GM23338 (cell line): ENCODE measurements at places on chromosomes 7 and 10.

- no peak for DNase-seq
These were observed 206.6 kb downstream of the TNS3 start for GRCh38 chr7:47375121-47375938.

DNA sequence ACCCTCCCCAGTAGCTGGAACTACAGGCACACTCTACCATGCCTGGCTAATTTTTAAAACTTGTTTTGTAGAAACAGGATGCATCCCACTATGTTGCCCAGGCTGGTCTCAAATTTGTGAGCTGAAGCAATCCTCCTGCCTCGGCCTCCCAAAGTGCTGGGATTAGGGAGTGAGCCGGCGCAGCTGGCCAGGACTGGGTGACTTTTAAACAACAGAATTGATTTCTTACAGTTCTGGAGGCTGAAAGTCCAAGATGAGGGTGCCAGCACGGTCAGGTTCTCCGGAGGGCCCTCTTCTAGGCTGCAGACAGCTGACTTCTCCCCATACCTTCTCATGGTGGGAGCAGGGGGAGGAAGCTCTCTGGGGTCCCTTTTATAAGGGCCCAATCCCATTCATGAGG lies 75.2 kb upstream of the CHST15 start:
- DNase-seq = no peak

DNA sequence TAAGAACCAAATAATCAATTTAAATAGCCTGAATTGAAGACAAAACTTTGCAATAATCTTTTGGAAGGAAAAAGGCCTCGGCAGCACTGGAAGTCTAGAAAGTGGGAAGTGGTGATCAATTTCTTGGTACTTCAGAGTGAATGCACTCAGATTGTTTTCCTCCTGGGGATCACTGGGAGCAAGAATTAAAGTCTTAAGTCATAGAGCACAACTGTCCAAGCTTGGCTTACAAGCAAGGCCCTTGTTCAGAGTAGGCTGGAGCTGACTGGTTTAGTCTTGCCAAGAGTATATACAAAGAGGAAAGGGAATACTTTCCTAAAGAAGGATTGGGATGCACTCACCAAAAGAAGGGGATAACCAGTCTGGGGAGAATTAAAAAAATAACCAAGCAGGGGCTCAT lies 637.1 kb downstream of the CCSER2 start:
- DNase-seq = no peak

GRCh38 chr10:47409171-47409865 lies 25.2 kb upstream of the ZNF488 start:
- no peak for DNase-seq
